ENCODE measurements at places on chromosomes 2 and 18.

- no peak for DNase-seq
Observed at GRCh38 chr2:82968358-82968757, 1490.7 kb downstream of the SUCLG1 start.

GRCh38 chr2:95575857-95576256 is 15.9 kb upstream of the TRIM43 start:
- DNase-seq, result no peak

- no peak for DNase-seq
Observed at GRCh38 chr2:141386168-141386567, 744.6 kb downstream of the LRP1B start.

DNA sequence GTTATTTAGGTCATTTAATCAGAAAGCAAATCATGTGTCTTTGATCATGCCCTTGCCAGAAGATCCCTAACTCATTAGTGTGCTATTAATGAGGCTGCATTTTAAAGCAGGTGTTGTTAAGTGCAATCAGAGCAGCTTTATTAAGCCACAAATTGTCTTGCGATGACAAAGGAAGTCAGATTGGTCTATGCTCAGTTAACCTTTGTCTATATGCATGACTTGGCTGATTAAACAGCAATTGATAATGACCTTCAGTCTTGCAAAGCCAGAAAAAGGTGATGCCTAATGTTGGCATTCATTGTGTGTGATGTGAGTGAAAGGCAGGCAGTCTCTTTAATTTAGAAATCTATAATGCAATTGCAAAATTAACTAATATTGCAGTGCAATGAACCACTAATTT is 166.9 kb downstream of the RND3 start:
- no peak for DNase-seq

- DNase-seq, result no peak
Observed at GRCh38 chr2:238865744-238866355, 18.0 kb downstream of the TWIST2 start.

- DNase-seq, result no peak
Observed at GRCh38 chr2:190685333-190685732, 36.5 kb downstream of the NAB1 start.

- DNase-seq, result no peak
Observed at GRCh38 chr2:159900343-159900742, 102.3 kb upstream of the CD302 start.

- no peak for DNase-seq
Observed at GRCh38 chr2:221170548-221170947, 401.6 kb downstream of the EPHA4 start.

GRCh38 chr2:64533882-64534281 is 9.8 kb downstream of the AFTPH start:
- DNase-seq, result no peak

GRCh38 chr2:159960414-159960813 is 102.0 kb downstream of the PLA2R1 start:
- DNase-seq, result no peak

DNA sequence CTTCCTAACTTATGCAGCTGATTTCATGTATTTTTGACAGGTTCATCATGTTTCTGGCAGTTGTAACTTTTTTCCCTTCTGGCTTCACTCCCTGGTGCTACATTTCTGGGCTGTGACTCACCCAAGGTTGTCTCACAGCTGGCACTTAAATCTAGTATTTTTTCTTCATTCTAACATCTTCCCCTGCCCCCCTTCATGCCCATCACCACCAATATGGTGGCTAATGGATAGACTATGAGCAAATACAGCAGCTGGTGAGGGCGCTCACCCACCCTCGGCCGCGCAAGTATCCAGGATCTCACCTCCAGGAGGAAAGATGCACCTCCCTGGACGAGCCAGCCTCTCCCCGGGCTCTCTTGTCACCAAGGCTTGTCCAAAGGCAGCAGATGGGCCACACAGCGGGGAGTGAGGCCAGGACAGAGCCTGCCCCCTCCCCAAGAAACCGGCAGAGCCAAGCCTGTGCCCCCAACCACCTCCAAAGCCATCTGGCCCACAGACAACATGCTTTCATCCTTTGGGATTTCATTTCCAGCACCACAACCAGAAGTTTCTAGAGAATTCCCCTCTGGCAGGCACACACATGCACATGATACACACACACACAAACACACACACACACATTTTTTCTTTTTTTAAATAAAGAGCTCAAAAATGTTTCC is 39.1 kb downstream of the ATOH8 start:
- DNase-seq, result no peak

- no peak for DNase-seq
Observed at GRCh38 chr2:28347596-28347995, 45.1 kb upstream of the FOSL2 start.

DNA sequence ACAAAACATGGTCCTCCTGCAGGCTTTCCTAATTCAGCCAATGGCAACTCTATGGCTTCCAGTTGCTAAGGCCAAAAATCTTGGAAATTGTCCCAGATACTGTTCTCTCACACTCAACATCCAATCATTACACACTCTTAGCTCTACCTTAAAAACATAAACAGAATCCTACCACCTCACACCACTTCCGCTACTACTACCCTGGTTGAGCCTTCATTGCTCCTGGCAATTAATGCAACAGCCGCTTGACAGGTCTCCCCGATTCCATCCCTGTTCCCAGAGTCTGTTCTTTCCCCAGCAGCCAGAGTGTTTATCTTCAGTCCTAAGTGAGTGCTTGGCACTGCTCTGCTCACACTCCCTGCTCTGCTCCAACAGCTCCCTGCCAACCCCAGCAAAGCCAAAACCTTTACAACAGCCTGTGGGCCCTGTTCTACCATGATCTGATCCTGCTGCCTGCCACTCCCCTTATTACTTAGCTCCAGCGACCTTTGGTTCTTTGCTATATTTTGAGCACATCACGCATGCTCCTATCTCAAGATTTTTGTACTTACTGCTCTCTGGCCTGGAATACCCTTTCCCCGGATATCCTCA is 67.5 kb upstream of the AMMECR1L start:
- DNase-seq, result no peak

DNA sequence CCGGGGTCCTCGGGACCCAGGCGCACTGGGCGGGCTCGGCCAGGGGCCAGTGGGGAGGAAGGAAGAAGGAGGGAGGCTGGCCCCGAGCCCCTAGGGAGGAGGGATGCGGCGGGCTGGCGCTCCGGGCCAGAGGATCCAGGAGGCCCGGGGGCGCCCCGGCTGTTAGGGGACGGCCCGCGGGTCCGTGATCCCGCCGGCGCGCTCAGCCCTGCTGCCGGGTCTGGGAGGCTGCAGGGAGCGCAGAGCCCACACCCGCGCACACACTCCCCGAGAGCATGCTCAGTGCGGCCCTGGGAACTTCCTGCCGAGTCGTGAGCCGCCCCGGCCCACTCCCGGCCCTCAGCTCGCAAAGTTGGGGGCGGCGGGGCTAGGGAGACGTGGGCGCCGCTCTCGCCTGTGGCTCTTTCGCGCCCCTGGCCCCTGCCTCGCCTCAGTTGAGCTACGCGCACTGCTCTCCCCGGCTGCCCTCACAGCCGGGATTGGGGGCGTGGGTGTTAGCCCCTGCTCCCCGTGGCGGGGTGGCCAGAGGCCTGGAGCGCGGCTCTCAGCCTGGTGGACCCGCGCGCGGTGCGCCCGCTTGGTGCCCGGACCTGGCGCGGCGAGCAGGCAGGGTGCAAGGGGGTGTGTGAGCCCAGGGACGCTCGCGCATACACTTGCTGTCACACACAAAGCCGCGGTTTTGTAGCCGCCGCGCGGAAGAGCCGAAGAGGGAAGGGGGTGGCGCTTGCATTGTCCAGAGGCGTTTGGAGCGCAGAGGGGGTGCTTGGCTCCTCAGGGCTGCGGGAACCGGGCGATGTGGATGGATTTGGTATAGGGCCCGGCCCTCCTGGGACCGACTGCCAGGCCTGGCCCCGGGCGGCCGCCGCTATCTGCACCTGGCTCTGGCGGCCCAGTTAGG is 132.9 kb upstream of the MGAT5 start:
- peak; percentile 34 for DNase-seq

DNA sequence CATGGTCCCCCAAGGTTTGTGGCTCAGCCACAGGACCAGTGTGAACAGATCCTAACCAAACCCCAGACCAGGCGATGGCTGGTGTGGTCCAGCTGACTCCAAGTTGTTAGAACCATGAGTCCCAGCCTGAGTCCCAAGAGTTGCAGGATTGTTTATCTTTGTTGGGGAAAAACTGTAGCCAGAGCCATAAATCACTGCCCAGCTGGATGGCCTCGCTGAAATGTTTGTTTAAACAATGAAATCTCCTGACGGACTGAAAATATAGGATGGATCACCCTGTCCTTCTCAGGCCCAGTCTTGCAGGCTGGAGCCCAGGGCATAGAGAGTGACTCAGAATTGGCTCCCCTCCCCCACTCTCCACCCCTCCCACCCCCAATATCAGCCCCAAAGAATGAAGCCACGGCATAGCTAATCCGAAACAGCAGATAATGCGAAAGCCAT is 36.4 kb downstream of the PKDCC start:
- no peak for DNase-seq

DNA sequence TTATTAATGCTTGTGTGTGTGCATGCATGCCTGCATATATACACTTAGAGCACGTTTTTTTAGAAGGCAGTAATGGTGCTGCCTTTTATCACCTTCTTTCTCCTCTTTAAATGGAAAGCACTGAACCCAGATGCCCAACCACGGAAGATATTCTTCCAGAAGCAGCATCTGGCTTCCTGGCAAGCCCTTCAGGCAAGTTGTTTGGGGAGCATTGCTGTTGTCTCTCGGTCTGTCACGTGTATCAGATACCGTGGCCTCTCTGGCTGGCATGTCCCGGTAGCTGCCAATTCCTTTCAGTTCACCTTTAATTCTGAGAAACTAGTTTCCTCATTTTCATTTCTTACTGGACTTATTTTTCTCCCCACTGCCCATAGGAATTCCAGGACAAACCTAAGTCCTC is 587.8 kb downstream of the ARHGAP15 start:
- no peak for DNase-seq

DNA sequence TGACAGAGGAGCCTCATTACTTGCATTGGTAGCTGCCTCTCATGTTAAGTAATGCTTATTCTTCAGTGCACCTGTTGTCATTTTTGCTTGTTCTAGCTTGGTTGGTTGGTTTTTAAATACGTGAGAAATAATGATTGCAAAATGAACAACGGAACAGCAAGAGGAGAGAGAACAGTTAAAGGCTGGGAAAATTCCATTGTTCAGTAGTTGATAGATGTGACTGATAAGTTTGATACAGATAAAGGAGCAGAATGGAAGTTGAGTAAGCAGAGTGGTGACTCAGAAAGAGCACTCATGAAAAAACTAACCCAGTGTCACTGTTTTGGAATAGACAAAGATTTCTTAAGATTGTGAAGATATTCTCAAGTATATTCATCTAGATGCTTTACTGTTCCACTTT is 50.5 kb downstream of the MTA3 start:
- no peak for DNase-seq

GRCh38 chr2:47357483-47357882 is 45.5 kb upstream of the MSH2 start:
- DNase-seq, result no peak

- DNase-seq, result no peak
Observed at GRCh38 chr18:1624612-1625011, 719.9 kb downstream of the ADCYAP1 start.

GRCh38 chr2:95275601-95276243 is 1.5 kb downstream of the PROM2 start:
- DNase-seq, result no peak

- no peak for DNase-seq
Observed at GRCh38 chr18:3649633-3650426, 199.9 kb downstream of the TGIF1 start.

- no peak for DNase-seq
Observed at GRCh38 chr2:162177301-162177700, 25.3 kb upstream of the GCG start.

- DNase-seq, result no peak
Observed at GRCh38 chr2:25620711-25621110, 52.7 kb downstream of the DTNB start.

DNA sequence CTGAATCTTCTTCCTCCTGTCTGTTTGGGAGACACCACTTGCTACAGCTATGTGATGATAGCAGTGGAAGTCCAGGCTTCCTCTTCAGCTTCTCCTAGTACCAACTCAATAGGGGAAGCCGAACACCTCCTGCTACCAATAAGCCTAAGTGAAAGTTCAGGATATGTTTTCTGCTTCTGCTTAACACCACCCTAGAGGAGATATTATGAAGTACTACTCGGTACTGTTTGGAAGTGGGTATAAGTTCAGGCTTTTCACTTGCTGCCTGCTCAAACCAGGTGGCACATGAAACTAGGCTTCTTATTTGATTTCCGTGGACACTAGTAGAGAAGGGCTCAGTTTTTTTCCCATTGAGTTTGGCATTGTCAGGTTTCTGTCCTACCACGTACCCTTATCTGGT is 99.8 kb downstream of the PTPN4 start:
- no peak for DNase-seq

- DNase-seq, result no peak
Observed at GRCh38 chr2:152062125-152063091, 36.4 kb downstream of the CACNB4 start.

GRCh38 chr2:23589739-23590138 is 204.8 kb downstream of the KLHL29 start:
- no peak for DNase-seq

- DNase-seq, result no peak
Observed at GRCh38 chr18:75556841-75557240, 129.3 kb upstream of the SMIM21 start.

DNA sequence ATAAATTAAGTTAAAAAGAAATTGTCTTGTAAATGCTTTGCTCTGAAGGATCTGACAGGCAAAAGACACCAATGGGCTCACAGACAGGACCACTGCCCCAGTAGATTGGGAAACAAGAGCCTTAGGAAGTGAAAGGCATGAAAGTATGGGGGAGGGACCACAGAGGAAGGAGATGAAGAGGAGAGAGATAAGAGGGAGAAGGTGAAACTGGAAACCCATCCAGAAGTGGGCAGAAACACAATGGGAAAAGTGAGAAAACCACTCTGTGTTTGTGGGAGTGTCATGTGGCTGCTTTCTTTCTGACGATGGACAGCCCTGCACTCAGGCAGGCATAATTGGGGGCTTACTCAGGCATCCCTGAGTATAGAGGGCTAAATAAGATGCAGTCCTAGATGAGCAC is 101.5 kb upstream of the STON1 start:
- no peak for DNase-seq

- peak; percentile 21 for DNase-seq
Observed at GRCh38 chr2:172710584-172711047, 25.0 kb upstream of the RAPGEF4 start.

DNA sequence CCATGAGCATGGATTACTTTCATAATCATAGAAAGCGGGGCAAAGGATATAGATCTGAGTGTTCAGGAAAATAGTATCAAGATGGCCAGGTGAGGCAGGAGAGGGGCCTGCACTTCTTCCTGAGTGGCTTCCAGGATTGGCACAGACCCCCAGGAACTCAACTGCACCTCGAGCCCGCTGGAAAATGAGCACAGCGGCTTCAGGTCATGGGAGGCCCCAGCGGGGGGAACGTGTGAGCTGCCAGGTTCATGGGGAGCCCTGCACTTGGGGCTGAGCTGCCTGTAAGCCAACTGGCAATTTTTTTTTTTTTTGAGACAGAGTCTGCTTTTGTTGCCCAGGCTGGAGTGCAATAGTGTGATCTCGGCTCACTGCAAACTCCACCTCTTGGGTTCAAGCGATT is 81.5 kb upstream of the ODC1 start:
- DNase-seq, result no peak

- no peak for DNase-seq
Observed at GRCh38 chr2:172214252-172214651, 111.6 kb upstream of the DLX2 start.
